HS-27A (cell line): ENCODE measurements at places on chromosomes 5 and 9.

GRCh38 chr9:123425261-123425821 lies 69.3 kb downstream of the CRB2 start:
- DNase-seq = no peak

- peak; percentile 71 for DNase-seq
Observed at GRCh38 chr9:97747201-97747965, 50.2 kb upstream of the XPA start.

DNA sequence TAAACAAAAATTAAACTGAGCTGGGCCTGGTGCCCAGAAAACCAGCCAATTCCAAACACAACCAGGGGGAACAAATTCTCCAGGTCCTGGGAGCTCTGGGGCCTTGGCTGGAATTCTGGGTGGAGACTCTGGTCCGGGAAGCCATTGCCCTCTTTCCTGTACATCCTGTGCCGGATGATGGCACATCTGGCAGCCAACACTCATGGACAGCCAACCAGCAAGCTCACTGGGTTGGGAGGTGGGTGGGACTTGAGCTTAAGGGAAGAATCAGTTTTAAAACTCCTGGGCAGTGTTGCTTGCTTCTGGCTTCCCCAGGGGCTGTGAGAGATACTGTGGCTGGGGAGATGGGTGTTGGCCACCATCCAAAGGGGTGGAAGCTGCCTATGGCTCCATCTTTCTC lies 56.1 kb downstream of the PCDH1 start:
- DNase-seq = no peak

GRCh38 chr9:76213751-76214150 lies 180.5 kb downstream of the RFK start:
- DNase-seq = no peak

DNA sequence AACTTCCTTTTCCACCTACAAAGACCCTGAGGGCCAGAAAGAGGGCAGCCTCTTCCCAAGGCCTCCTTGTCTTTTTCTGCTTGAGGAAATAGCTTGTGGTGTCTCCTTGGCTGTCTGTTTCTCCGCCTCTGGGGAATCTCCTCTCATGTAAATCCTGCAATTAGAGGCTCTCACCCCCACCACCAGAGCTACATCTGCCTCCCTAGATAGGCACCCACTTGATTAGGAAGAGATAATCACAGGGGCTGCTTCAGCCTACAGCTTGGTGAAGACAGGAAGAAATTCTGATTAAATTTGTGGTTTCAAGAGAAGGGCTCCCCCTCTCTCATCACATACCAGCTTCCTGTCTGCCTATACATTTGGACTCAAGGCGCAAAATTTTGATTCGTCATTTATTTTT lies 75.6 kb downstream of the TLR4 start:
- no peak for DNase-seq

DNA sequence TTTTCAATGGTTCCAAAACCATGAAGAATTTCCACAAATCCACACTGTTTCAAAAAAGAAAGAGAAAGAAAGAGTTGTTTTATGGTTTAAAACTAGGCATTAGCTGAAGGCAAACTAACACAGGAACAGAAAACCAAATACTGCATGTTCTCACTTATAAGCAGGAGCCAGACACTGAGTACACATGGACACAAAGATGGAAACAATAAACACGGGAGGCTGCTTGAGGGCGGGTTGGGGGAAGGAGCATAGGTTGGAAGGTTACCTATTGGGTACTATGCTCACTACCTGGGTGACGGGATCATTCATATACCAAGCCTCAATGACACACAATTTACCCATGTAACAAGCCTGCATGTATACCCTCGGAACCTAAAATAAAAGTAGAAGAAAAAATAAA lies 45.0 kb downstream of the SEMA6A start:
- DNase-seq = no peak

DNA sequence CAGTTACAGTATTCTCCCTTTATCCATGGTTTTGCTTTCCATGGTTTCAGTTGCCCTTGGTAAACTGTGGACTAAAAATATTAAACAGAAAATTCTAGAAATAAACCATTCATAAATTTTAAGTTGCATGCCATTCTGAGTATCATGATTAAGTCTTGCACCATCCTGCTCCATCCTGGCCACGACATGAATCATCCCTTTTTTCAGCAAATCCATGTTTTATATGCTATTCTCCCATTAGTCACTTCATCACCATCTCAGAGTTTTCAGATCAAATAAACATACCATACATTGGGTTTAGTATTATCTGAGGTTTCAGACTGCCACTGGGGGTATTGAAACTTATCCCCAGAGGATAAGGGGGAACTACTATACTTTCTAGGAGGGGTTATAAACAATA lies 234.4 kb upstream of the ATP10B start:
- no peak for DNase-seq

DNA sequence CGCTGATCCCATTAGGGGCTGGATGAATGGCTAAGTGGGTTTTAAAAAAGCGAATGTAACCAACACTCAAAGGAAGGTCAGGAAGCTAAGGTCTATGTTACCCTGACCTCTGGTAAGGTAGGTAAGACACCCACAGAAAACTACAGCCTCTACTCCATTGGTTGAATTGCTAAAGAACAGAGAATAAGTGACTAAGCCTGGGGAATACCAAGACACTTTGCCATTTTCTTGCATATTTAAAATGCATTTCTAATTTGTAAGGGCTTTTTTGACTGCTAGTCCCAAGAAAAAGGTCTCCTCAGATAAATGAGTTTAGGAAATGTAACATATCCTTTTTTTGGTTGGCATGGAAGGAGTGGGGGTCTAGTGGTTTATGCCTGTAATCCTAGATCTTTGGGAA lies 368.7 kb downstream of the BNC2 start:
- DNase-seq = no peak

- no peak for DNase-seq
Observed at GRCh38 chr9:98378206-98378780, 122.8 kb upstream of the TBC1D2 start.

DNA sequence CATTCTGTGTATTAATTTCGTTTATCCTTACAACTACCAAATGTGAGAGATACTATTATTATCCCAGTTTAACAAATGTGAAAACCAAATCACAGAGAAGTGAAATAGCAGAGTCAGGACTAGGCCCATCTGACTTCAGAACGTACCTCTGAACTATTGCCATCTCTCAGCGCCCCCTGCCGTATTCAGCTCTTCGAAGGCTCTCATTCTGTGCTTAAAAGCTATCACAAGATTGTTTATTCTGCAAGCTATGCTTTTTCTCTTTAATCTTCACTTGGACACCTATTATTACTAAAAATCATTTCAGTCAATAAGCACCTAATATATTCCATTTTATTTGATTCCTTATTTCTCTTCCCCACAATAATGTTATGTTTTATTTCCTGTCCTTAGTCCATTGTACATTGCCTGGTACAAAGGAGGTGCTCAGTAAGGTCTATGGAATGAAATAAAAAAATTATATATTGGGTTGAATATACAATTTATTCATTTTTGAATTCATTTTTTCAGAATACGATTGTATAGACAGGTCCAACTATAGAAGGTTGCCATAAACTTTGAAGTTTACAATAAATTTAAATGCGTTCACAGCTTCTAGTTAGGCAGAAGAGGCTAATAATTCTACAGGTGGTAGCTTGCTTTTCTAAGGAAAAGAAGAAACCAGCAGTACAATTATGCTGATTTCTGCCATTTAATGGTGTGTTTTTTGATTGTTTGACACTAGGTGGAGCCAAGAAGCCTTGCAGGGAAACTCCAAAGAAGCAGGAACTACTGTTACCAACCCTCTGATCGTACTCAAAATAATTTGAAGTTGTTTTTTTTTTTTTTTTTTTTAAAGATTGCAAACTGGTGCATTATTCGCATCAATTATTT lies 202.2 kb upstream of the DMRTA1 start:
- DNase-seq = no peak

DNA sequence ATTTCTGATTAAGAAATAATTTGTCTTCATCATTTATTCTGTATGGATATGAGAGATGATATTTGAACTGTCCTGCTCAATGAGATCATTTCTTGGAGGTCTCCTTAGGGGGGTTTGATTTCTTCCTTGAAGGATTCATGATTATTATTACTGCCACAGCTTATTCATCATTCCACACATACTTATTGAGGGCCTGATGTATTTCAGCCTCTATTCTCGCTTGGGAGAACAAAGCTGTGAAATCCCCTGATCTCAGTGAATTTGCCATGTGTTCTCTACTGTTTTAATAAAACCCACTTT lies 36.9 kb downstream of the PARP8 start:
- no peak for DNase-seq

- DNase-seq = no peak
Observed at GRCh38 chr5:153895266-153895665, 143.4 kb downstream of the FAM114A2 start.

DNA sequence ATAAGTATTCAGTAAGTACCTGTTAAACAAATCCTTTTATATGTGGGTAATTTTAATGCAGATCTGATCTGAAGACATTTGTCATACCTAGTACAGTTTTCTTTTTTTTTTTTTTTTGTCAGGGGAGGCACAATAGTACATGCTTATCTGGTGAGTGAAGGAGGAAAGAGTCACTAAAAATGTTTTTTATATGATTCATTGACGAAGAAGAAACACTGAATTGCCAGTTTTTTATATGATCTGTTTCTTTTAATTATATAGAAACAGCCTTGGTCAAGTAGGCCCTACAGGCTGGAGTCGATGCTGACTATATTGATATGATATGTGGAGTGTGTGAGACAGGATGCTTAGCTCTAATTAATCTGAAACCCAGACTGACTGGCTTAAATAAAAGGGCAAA lies 315.2 kb downstream of the PSAT1 start:
- DNase-seq = no peak

GRCh38 chr5:149404746-149405549 lies 25.9 kb upstream of the IL17B start:
- peak; percentile 50 for DNase-seq

DNA sequence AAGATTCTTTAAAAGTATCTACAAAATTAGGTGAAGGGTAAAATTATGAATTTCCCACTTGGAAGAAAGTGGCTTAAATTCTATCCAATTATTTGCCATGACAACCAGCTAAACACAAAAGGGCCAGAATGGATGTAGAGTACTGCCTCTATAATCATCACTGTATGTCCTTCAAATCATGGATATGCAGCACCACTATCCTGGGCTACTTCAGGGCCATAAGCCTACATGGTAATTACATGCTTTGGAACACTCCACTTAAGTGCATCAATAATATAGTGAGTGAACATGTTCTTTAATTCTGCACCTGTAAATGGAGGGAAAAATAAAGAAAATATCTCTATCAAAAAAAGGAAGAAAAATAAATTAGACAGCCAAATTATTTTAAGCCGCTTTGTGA lies 575.2 kb downstream of the ISL1 start:
- no peak for DNase-seq

DNA sequence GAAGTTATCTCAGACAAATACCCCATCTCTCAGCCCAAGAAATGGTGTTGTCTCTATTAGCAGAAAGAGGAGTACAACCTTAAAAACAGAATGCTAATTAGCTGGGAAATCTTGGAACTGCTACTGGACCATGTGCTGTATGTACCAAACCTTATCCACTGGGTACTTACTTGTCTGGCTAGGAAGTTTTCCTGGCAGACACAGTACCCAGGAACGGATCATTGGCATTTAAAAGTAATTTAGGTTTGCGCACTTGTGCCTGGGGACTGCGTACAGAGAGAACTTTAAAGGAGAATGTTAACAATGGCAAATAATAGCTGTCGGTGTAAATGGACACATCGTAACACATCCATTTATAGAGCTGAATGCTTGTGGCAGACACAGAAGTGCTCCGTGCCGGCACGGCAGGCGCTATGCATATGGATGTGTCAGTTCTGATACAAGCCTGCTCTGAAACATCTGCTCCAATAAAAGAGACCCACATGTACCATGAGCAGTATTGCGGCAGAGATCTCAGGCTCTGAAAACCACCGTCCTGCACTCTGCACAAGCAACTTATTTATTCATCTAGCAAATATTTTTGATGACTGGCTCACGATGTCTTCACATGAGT lies 290.6 kb upstream of the PANK3 start:
- no peak for DNase-seq

DNA sequence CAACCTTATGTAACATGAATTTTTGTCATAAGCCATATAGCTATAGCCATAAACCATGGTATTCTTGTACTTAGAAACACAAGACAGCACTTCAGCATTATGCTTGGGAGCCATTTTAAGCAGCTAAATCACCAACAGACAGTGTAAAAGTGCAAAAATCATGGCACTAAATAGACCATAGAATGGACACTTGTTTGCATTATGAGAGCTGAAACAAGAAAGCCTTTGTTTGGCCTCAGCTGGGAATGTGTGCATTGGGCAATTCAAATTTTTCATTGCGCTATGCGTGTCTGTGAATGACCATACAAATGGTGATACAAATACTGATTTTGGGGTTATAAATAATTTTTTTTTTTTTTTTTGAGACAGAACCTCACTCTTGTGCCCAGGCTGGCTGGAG lies 23.7 kb downstream of the KDM4C start:
- DNase-seq = no peak

- no peak for DNase-seq
Observed at GRCh38 chr5:171681677-171682076, 103.9 kb upstream of the SMIM23 start.

- DNase-seq = no peak
Observed at GRCh38 chr5:52778781-52779180, 8.9 kb upstream of the ITGA1 start.

DNA sequence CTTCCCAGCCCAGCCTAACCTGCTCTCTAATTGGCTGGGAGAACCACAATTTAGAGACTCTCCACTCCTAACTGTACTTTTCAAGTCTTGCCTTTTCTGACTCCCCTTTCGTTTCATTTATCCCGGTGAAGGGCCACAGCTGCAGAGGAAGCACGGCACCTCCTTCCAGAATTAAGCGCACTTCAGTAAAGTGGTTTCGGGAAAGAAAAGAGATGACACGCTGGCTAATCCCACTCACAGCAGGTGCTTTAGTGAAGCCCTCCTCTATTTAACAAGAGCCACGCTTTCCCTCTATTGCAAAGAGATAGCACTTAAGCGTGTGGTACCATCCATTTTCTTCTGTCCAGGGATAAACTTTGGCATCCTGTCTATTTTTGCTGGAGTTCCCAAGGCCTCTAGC lies 4.8 kb downstream of the DNAH5 start:
- no peak for DNase-seq

- DNase-seq = no peak
Observed at GRCh38 chr9:100406962-100407361, 20.0 kb upstream of the MSANTD3 start.

DNA sequence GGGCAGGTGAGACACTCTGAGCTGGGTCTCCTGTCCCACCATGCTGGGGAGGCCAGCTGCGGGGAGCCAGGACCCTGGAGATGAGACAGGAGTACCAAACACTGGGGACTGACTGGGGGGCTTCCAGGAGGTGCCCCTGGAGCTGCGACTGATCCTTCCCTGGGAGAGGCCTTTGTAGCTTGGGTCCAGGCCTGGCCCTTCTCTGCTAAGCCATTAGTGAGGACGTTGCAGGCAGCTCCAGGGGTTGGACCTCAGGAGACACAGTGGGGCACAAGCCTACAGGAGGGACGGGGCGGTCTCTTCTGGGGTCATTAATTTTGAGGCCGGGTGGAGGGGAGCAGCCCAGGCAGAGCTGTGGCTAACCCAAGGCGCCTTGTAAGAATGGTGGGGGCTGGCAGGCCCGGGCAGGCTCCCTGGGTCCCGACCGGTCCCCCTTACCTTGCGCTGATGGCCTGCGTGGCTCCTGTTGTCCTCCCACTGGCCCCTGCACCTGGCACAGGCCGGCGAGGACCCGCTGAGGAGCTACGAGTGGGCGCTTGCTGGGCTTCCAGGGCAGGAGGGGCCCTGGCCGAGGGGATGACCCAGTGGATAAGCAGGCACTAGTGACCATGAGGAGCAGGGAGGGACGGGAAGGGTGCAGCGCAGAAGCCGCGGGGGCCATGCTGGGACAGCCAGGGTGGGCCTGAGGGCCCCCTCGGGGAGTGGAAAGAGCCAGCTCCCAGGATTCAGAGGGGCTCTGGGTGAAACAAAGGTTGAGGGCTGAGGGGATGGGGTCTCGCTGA lies 5.1 kb downstream of the MRPS2 start:
- DNase-seq = no peak
